ENCODE measurements at places on chromosomes 7 and 10. TPM values are rescaled to one million over a fixed set of nuclear protein-coding genes. Genes with fewer than 3 reads are reported as not detected.

Gene INHBA
- 53.8 TPM for total RNA-seq

Gene AIFM2
- total RNA-seq = 7.2 TPM

Gene CPXM2
- 1.8 TPM for total RNA-seq

Gene HOXA1
- total RNA-seq = 1.4 TPM

Gene ABCB1
- not detected for total RNA-seq

Gene CAMK2B
- total RNA-seq = not detected

Gene GPR37
- 6.5 TPM for total RNA-seq

Gene TUBAL3
- total RNA-seq = not detected

Gene FFAR4
- not detected for total RNA-seq

Gene HTR7
- total RNA-seq = 8.5 TPM

Gene ATOH7
- total RNA-seq = 0.48 TPM

Gene COL13A1
- total RNA-seq = 3.7 TPM

Gene GHRHR
- not detected for total RNA-seq

Gene PSTK
- 5.7 TPM for total RNA-seq

Gene CPN1
- total RNA-seq = not detected

Gene STEAP4
- total RNA-seq = 0.08 TPM

Gene KLLN
- 0.78 TPM for total RNA-seq

Gene CRTAC1
- total RNA-seq = not detected

Gene OR2A7
- total RNA-seq = 0.13 TPM

Gene HOXA10
- total RNA-seq = not detected

Gene SLIT1
- under 0.01 TPM for total RNA-seq

Gene NRCAM
- 22.7 TPM for total RNA-seq

Gene ZFAND4
- 5.6 TPM for total RNA-seq

Gene MGAM2
- total RNA-seq = not detected

Gene GIMAP6
- total RNA-seq = 1.0 TPM

Gene NCAPG2
- total RNA-seq = 10.5 TPM

Gene TRIL
- 11.4 TPM for total RNA-seq

Gene NAT16
- not detected for total RNA-seq

Gene OR2A42
- not detected for total RNA-seq

Gene NEUROG3
- not detected for total RNA-seq

Gene GHITM
- total RNA-seq = 159 TPM

Gene RPEL1
- 0.13 TPM for total RNA-seq

Gene HMX2
- total RNA-seq = not detected

Gene SEC31B
- total RNA-seq = 5.7 TPM

Gene KCNH2
- under 0.01 TPM for total RNA-seq

Gene TAS2R41
- not detected for total RNA-seq

Gene PURB
- total RNA-seq = 22.0 TPM

Gene SNCG
- total RNA-seq = 32.0 TPM

Gene ARL5B
- 25.6 TPM for total RNA-seq

Gene LGI1
- total RNA-seq = not detected

Gene RBM33
- 11.6 TPM for total RNA-seq

Gene PPP1R17
- total RNA-seq = not detected

Gene PPP1R3C
- 17.3 TPM for total RNA-seq

Gene TWNK
- 12.4 TPM for total RNA-seq

Gene PTPN20
- 0.08 TPM for total RNA-seq
